ENCODE measurements at places on chromosomes 3 and 15. TPM values are rescaled to one million over a fixed set of nuclear protein-coding genes. Genes with fewer than 3 reads are reported as not detected.

CHP1 gene
- 54.1 TPM for total RNA-seq

HERC2 gene
- 42.9 TPM for total RNA-seq

DNAJC17 gene
- 51.2 TPM for total RNA-seq

ISY1 gene
- total RNA-seq: 75.9 TPM

MELTF gene
- total RNA-seq: 3.3 TPM

ACKR2 gene
- 2.6 TPM for total RNA-seq

GOLGA8S gene
- 0.73 TPM for total RNA-seq

XYLB gene
- 5.2 TPM for total RNA-seq

Measured in activated CD8-positive, alpha-beta memory T cell treated with anti-CD3 and anti-CD28 coated beads, Interleukin-2, amount 10 ng/mL, durations not matched to agents 7 days and 5 days (primary cell).